NCI-H460 (cell line): ENCODE measurements at places on chromosomes 2 and 18.

GRCh38 chr2:171167352-171167997, 6.8 kb upstream of the TLK1 start:
- DNase-seq: no peak

DNA sequence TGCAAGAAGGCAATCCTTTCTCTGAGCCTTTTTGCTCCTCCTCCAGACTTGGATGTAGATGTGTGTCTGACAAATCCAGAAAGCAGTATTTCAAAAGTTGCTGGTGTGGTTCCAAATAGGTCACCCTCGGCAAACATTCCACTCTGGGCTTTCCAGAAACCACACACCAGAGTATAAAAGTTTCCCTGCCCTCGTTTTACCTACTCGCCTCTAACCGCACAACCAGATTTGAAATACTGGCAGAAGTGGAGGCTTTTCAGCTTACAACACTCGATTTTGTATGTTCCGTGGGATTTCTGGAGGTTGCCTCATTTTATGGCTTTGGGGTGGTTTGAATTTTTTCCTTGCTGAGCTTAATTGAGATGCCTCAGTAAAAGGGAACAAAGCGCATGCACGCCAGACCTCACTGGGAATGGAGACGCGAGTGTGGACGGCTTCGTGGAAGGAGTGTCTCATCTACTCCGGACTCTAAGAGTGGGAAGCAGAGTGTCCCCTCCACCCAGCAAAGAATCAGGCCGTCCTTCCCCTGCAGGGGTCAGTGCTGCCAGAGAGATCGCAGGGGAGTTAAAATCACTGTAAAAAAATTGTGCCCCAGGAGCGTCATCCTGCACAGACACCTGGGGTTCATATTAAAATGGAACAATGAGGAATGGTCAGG, 44.0 kb upstream of the RPL31 start:
- DNase-seq: no peak

DNA sequence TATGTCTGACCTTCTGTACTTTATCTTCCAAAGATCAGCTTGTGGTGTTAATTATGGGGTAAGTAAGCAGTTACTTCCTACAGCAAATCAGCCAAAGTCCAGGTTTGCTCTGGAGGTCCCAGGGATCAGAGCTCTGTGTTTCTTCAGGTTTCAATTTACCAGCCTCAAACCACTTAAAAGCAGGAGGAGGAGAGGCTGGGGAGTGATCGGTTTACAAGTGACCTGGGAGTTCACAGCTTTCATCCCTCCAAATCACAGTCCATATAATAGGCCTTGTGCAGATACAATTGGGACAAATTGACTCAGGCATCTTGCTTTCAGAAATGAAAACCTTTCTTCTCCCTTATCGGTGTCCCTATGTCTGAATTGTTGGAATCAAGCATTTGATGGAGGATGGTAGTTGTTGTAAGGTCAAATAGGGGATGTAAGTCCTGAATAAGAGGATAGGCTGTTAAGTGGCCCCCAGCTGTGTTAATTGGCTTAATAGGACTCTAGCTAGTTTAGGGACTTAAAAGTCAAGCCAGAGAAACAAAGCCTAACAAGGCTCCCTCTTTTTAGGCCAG, 188.0 kb upstream of the NT5C1B start:
- DNase-seq: no peak

- no peak for DNase-seq
These were observed 119.7 kb downstream of the UPP2 start for GRCh38 chr2:158221063-158222020.

- no peak for DNase-seq
These were observed 158.0 kb upstream of the RAB6C start for GRCh38 chr2:129821445-129821844.

DNA sequence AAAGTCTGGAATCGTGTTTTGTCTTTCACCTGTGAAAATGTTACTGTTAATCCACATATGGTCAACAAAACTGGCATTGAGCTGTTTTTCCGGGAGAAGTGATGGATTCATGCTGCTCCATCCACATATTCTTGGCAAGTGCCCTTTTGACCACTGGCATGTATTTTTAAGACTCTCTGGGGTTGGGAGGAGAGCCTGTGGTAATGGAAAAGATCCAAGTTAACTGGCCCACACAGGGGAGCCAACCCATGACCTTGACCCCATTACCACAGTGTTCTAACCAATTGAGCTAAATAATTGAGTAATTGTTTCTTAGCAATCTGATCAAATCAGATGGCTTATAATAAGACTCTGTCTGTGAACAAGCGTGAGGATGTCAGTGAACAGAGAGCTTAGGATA, 296.2 kb upstream of the NRP2 start:
- no peak for DNase-seq

DNA sequence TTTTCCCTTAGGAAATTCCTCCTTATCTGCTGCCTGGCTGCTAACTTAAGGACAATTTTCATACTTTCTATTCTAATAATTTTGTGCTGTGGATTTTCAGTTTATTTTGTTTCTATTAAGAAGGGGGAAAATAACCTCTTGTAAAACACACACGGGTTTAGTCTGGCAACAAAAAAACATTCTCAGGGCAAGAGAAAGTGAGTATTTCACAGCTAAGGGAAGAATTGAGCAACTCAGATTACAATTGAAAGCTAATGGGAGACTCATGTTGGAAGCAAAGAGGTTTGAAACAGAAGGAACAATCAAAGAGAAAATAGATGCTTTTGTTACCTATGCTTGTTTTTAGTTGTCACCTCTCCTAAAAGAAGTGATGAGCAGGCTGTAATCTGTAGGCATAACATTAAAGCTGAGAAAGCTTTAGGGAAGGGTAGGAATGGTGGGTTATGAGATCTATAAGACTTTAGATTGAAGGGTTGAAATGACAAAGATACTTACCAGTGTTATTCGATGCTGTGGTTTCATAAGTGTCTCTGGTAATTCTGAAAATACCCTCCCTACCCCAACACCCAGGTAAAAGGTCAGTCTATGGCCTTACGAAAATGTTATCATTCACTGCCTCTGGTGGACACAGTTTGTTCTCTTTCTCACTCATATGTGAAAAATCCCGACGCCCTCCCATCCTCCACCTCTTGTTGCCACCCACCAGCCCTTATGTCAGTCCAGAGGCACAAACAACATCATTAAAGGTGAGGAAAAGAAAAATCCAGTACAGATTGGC, 510.9 kb downstream of the TXNL1 start:
- no peak for DNase-seq

DNA sequence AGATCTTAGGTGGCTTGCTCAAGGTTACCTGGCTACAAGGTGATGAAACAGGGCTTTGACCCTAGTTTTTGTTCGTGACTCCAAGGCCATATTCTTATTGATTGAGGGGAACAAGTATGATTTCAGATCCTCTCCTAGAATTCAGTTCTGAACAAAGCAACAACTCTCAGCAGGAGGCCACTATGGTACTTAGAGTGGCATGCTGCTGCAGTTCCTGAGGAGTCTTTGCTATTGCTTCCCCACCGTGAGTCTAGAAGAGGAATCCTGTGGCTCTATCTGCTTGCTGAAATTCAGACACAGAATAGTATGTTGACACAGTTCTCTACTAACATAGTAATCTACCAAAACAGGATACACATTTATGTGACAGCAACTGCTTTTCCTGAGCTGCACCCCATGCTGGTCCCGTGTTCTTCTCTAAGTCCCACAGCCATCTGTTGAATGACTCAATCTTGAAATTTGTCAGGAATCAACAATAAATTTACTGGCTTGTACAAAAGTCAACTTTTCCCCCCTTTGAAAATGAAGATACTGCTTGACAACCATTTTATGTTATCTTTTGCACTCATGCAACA, 4.1 kb downstream of the TGFBRAP1 start:
- DNase-seq: no peak

DNA sequence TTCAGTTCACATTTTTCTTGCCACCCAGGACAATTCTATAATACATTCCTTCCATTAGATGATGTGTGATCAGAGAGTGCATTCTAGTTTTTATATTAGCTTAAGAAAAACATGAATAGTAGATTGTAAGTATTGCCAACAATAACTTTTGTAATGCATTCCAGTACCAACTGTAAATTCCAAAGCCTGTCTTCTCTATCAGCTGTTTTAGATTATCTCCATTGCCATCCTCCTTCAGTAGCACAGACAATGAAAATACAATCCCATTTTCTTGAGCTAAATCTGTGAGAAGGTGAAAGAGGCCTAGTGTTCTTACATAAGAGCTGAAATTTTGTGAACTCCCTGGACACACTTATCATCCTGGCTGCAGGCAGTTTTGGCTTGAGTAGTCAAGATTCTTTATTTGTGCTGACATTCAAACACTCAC, 103.9 kb downstream of the CCBE1 start:
- DNase-seq: no peak
